ENCODE measurements at places on chromosomes 5 and 9. TPM values are rescaled to one million over a fixed set of nuclear protein-coding genes. Genes with fewer than 3 reads are reported as not detected.

The FBLL1 gene
- total RNA-seq = 0.18 TPM

DNA sequence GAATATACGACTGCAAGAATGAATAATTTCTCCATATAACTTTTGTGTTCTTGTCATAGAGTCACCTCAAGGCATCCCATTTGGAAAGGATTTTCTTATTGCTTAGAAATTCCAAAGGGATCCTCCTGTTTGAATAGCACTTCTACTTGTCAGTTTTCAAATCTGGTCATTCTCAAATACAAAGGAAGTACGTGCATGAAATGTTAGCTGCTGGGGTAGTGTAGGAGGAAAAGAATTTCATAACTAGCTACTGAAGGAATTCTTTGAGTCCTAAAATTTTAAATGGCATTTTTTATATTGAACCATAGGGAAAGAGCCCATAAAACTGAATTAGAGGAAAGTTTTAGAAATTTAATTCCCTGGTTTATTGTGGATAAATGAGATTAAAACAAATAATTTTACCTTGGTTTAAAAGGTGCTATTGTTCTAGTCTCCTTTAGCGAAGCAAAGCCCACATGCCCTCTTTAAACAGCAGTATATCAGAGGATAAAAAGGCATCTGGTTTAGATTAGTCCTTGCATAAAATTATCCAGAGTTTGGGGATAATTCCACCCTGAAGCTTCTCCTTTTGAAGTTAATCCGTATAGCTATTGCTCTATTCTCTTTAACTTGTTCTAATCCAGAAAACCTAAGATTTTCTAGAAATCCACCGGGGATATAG, 2.0 kb upstream of the MPDZ start:
- DNase-seq = no peak

- DNase-seq = no peak
Observed at GRCh38 chr9:85401998-85402397, 339.8 kb downstream of the AGTPBP1 start.

DNA sequence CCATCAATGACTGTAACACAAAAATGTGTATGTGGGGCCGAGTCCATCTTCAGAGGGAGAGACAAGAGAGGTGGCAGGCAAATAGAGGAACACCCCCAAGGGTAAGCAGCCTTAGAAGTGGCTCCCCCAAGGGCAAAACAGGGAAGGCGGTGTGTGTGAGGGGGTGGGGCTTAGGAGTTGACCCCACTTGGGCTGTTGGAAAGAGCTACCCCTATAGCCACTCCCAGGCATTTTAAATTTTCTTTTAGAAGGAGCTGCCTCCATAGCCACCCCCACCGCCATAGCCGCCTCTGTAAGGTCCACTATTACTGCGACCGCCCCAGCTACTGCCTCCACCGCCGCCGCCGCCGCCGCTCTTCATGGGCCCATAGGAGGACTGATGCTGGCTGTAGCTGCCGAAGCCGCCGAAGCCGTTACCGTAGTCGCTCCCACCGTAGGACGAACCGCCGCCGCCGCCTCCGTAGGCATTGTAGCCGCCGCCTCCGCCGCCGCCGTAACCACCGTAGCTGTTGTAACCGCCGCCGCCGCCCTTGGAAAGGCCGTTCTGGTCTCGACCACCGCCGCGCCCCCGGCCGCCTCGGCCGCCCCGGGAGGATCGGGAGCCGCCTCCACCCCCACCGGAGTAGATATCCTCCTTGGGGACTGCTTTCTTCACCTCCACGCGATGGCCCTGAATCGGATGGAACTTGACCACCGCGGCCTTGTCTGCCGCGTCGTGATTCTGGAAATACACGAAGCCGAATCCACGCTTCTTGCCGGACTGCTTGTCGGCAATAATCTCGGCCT, 1.1 kb downstream of the HNRNPA0 start:
- peak; percentile 17 for DNase-seq

GRCh38 chr9:132486706-132487350, 76.8 kb downstream of the CFAP77 start:
- no peak for DNase-seq

Data from HepG2 (cell line).